ENCODE measurements at places on chromosomes 1 and 21. TPM values are rescaled to one million over a fixed set of nuclear protein-coding genes. Genes with fewer than 3 reads are reported as not detected.

Gene AADACL3
- not detected for total RNA-seq

GRCh38 chr1:28110555-28110954 lies 22.1 kb upstream of the EYA3 start:
- H3K36me3 ChIP-seq: no peaks in the 10 kb centered on the region
- no peak overlapping the region for H3K4me3 ChIP-seq
- H3K27me3 ChIP-seq: no peaks in the 10 kb centered on the region
- no peak for DNase-seq
- H3K27ac ChIP-seq: no peak overlapping the region

DNA sequence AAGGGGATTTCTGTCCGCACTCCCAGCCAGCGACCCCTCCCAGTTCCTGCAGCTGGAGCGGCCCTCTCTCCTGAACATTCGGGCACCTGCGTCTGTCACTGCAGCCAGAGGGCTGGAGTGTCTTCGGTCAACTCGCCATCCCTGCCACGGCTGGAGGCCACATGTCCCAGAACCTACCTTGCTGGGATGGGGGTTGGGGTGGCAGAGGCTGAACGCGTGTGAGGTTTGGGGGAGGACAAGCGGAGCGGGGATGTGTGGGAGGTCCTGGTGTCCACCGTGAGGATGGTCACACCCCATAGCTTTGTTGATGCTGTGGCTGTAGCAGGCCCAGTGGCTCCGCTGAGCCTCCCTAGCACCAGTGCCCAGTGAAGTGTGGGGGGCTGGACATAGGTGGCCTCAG lies 14.8 kb upstream of the C1orf174 start:
- no peak overlapping the region for H3K27ac ChIP-seq
- no peaks in the 10 kb centered on the region for H3K36me3 ChIP-seq
- H3K4me1 ChIP-seq: no peaks in the 10 kb centered on the region
- no peak for DNase-seq
- H3K27me3 ChIP-seq: peaks cover 28% of the 10 kb centered on the region

GRCh38 chr1:27044613-27045151 lies 32.0 kb upstream of the TENT5B start:
- H3K36me3 ChIP-seq: no peaks in the 10 kb centered on the region
- H3K27me3 ChIP-seq: no peaks in the 10 kb centered on the region
- H3K4me3 ChIP-seq: peak overlapping the region; percentile 28

Gene KPRP
- total RNA-seq: not detected

Gene EXO1
- total RNA-seq: 4.1 TPM

GRCh38 chr1:12049616-12050015 lies 13.5 kb upstream of the TNFRSF8 start:
- no peak overlapping the region for H3K27ac ChIP-seq
- peaks cover 21% of the 10 kb centered on the region for H3K4me1 ChIP-seq
- no peaks in the 10 kb centered on the region for H3K36me3 ChIP-seq
- H3K27me3 ChIP-seq: no peaks in the 10 kb centered on the region
- no peak for DNase-seq
- H3K4me3 ChIP-seq: no peak overlapping the region

GRCh38 chr1:62452951-62453350 lies 16.1 kb downstream of the USP1 start:
- H3K4me3 ChIP-seq: no peak overlapping the region
- H3K27ac ChIP-seq: no peak overlapping the region
- H3K4me1 ChIP-seq: no peaks in the 10 kb centered on the region
- DNase-seq: no peak
- H3K27me3 ChIP-seq: no peaks in the 10 kb centered on the region
- peaks cover 15% of the 10 kb centered on the region for H3K36me3 ChIP-seq

DNA sequence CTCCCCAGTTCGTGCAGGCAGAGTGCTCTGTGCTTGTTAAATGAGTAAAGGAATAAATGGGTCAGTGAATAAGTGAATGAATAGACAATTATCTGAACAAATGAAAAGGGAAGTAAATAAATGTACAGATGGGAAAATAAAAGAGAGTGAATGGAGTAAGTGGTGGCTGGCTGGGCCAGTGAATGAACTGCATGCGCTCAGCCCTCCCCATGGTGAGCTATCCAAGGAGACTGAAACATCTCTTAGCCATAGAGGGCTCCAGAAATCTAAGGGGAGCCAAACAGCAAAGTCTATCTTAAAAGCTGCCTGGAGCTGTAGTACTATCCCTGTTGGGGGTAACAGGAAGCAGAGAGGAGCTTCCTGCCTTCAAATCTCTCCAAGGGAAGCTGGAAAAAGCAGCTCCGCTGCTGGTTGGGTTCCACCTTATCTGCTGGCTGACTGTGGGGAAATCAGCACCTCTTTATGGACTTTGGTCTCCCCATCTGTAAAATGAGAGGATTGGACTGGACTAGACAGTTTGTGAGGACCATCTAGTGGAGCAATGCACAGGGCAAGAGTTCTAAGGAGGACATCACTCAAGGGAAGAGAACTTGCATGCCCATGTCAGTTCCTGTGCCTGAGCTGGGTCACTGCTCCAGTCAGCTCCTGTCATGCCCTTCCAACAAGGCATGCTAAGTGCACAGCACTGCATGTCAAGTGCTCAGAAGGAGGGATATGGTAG lies 77.9 kb downstream of the TRABD2B start:
- no peak overlapping the region for H3K4me3 ChIP-seq
- no peaks in the 10 kb centered on the region for H3K27me3 ChIP-seq
- H3K4me1 ChIP-seq: peaks cover 5% of the 10 kb centered on the region
- no peak overlapping the region for H3K27ac ChIP-seq

GRCh38 chr21:33196941-33197374 lies 32.8 kb upstream of the IFNAR2 start:
- peak overlapping the region; percentile 72 for H3K27ac ChIP-seq
- no peaks in the 10 kb centered on the region for H3K36me3 ChIP-seq
- no peaks in the 10 kb centered on the region for H3K27me3 ChIP-seq
- no peak overlapping the region for H3K4me3 ChIP-seq
- H3K4me1 ChIP-seq: peaks cover 40% of the 10 kb centered on the region
- no peak for DNase-seq

- peaks cover 13% of the 10 kb centered on the region for H3K27me3 ChIP-seq
- H3K27ac ChIP-seq: no peak overlapping the region
- no peak overlapping the region for H3K4me3 ChIP-seq
- H3K4me1 ChIP-seq: no peaks in the 10 kb centered on the region
Measured at GRCh38 chr1:223478606-223479005, 85.4 kb downstream of the CCDC185 start.

GRCh38 chr1:8796812-8797211 lies 20.6 kb downstream of the RERE start:
- H3K36me3 ChIP-seq: no peaks in the 10 kb centered on the region
- no peaks in the 10 kb centered on the region for H3K27me3 ChIP-seq
- H3K4me3 ChIP-seq: no peak overlapping the region
- no peaks in the 10 kb centered on the region for H3K4me1 ChIP-seq

DNA sequence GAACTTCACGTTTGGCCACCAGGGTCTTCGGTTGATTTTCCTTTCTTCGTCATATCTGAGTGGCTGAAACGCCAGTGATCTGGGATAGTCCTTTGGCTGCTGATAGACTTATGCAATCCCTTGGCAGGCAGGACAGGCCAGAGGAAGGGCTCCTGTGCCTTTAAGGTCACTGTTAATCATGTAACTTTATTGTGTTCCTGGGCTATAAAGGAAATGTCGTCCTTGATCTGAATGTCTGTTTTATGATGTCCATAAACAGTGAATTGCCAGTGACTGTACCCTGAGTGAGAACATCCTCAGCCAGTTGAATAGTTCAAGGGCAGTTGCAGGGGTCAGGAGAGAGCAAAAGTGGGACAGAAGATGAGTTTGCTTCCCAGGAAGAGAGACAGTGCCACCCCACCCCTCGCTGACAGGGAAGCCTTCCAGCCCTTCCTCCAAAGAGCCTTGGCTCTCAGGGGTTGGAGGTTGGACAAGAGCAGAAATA lies 68.0 kb downstream of the PDE9A start:
- H3K36me3 ChIP-seq: no peaks in the 10 kb centered on the region
- peak overlapping the region; percentile 6 for H3K4me3 ChIP-seq
- peaks cover 6% of the 10 kb centered on the region for H3K4me1 ChIP-seq
- H3K27me3 ChIP-seq: no peaks in the 10 kb centered on the region
- no peak overlapping the region for H3K27ac ChIP-seq

Gene CLIC6
- total RNA-seq: 15.7 TPM

GRCh38 chr1:231021540-231022031 lies 18.5 kb downstream of the FAM89A start:
- H3K36me3 ChIP-seq: no peaks in the 10 kb centered on the region
- H3K27me3 ChIP-seq: no peaks in the 10 kb centered on the region
- no peak for DNase-seq

Gene FAM177B
- total RNA-seq: not detected

DNA sequence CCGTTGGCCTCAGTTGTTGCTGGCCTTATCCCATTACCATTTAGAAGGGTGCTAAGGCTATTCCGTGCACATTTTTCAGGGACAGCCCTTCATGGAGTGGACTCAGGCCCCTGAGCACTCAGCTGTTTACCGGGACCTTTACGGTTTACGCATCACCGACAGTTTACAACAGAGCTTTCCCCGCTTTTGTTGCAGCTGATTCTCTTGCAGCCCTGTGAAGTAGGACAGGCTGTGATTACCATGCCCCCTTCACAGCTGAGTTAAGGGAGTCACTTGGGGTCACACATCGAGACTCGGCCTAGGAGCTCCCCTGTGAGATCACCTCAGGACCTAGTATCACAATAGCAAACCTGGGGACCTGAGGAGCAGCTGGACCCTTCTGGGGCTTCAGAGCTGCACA lies 41.9 kb downstream of the PTPRF start:
- H3K36me3 ChIP-seq: no peaks in the 10 kb centered on the region
- no peak overlapping the region for H3K4me3 ChIP-seq
- H3K27ac ChIP-seq: no peak overlapping the region
- H3K4me1 ChIP-seq: no peaks in the 10 kb centered on the region
- H3K27me3 ChIP-seq: no peaks in the 10 kb centered on the region
- no peak for DNase-seq

GRCh38 chr1:195562074-195562473 lies 1046.2 kb downstream of the KCNT2 start:
- H3K4me1 ChIP-seq: no peaks in the 10 kb centered on the region
- DNase-seq: no peak
- H3K27me3 ChIP-seq: no peaks in the 10 kb centered on the region
- no peak overlapping the region for H3K4me3 ChIP-seq

- DNase-seq: no peak
- H3K36me3 ChIP-seq: no peaks in the 10 kb centered on the region
- peaks cover 14% of the 10 kb centered on the region for H3K4me1 ChIP-seq
- H3K4me3 ChIP-seq: no peak overlapping the region
- no peak overlapping the region for H3K27ac ChIP-seq
Measured at GRCh38 chr21:26082549-26082948, 88.0 kb downstream of the APP start.

GRCh38 chr1:94599095-94599813 lies 57.7 kb upstream of the F3 start:
- peak; percentile 52 for DNase-seq
- no peaks in the 10 kb centered on the region for H3K4me1 ChIP-seq
- no peak overlapping the region for H3K4me3 ChIP-seq
- H3K36me3 ChIP-seq: no peaks in the 10 kb centered on the region
- H3K27ac ChIP-seq: no peak overlapping the region

Gene URB2
- total RNA-seq: 5.0 TPM

GRCh38 chr1:203422116-203422515 lies 53.5 kb upstream of the PRELP start:
- no peaks in the 10 kb centered on the region for H3K27me3 ChIP-seq
- no peak overlapping the region for H3K4me3 ChIP-seq
- no peaks in the 10 kb centered on the region for H3K36me3 ChIP-seq
- no peaks in the 10 kb centered on the region for H3K4me1 ChIP-seq
- H3K27ac ChIP-seq: no peak overlapping the region

GRCh38 chr1:12202190-12202497 lies 27.7 kb upstream of the VPS13D start:
- H3K27me3 ChIP-seq: no peaks in the 10 kb centered on the region
- H3K4me3 ChIP-seq: no peak overlapping the region
- H3K36me3 ChIP-seq: no peaks in the 10 kb centered on the region
- H3K27ac ChIP-seq: no peak overlapping the region

GRCh38 chr1:26959722-26960624 lies at the start of gene KDF1:
Gene KDF1, minus strand, starts transcription at chr1:26960468. Its CDS starts 8,088 bp downstream, at chr1:26952380.
- H3K4me3 ChIP-seq: peak within 1 kb of the TSS; percentile 20
- DNase-seq: no peak
- no peaks in the 10 kb centered on the region for H3K36me3 ChIP-seq
- peaks cover 10% of the 10 kb centered on the region for H3K4me1 ChIP-seq
- no peak within 1 kb of the TSS for H3K27ac ChIP-seq

Gene ZBTB21
- 7.5 TPM for total RNA-seq

Measured in heart left ventricle (tissue), 16 donors.